Stimulated activated CD8-positive, alpha-beta memory T cell treated with anti-CD3 and anti-CD28 coated beads, Interleukin-7, amount 100 ng/mL, for 1 hour (primary cell): ENCODE measurements at places on chromosomes 2 and 18.

DNA sequence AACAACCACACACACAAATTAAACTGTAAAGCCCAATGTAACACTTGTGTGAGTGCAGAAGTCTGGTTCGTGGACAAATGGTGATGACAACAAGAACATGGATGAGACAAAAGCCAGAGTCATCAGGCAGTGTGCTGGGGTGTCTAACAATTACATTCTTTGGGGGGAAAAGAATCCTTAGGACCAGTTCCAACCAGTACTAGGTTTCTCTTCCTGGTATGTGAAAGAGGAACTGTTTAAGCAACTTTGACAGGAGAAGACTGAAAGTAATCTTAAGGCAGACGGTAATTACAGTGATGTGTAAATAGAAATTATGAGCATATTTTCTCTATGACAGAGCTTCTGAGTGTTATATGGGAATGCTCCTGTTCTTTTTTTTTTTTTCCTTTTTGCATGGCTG lies 133.4 kb downstream of the AFF3 start:
- no peak for DNase-seq

- DNase-seq, result no peak
Measured at GRCh38 chr2:46891956-46892553, 23.6 kb downstream of the MCFD2 start.

DNA sequence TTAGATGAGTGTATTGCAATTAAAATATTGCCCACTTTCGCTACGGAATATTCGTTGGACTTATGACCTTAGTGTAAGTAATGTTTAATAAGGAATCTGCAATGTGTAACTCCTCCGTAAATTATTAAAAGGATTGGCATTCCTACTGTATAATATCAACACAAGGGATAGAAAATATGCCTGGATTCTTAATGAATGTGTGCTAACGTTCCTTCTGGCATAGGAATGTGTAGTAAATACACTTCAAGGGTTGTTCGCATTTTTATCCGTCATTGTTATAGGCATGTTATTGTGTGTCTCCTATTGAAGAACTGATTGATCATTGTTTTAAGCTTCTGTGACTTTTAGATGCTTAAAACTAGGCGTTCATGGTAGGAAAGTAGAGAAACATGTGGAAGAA lies 134.5 kb downstream of the NEDD4L start:
- DNase-seq, result no peak

DNA sequence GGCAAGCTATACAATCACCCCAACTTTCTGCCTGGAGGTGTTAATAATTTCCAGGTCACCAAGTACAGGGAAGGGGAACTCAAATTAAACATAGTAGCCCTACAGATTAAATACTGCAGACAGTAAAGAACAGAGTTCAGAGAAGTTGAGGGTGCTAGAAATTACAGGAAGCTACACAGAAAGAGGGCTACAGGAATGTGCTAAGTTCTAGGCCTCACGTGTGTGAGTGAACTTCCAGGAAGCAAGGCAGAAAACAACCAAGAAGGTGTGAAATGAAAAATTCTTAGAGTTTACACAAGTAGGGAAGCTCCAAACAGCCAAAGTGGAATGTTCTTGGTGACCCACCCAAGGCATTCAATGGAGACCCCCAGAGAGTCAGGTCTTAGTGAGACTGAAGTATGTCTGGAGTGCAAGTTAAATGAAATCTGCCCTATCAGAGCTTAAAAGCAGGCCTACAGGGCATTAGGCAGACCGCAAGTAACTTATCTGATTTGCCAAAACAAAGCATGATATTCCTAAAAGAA lies 58.1 kb upstream of the RNU4ATAC start:
- DNase-seq, result no peak

GRCh38 chr2:174350018-174350417 lies 15.3 kb downstream of the SP9 start:
- DNase-seq, result no peak

DNA sequence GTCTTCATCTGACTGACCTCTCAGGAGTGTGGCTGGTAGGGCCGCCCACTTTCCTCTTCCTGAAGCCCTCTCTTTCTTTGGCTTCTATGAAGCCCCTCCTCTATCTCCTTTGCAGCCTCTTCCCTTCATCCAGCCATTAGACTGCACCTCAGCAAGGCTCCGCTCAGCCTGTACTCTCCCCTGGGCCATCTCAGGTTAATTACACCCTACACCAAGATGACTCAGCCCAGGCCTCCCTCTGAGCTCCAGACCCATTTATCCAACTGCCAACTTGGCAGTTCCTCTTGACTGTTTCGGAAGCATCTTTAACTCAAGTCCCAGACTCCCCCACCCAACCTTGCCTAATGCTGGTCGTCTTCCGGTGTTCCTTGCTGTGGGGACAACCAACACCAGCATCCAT lies 5.8 kb upstream of the WNT6 start:
- DNase-seq, result no peak

GRCh38 chr2:25960920-25961319 lies 21.4 kb downstream of the KIF3C start:
- no peak for DNase-seq

GRCh38 chr2:121665504-121665903 lies 16.2 kb upstream of the CLASP1 start:
- DNase-seq, result no peak

DNA sequence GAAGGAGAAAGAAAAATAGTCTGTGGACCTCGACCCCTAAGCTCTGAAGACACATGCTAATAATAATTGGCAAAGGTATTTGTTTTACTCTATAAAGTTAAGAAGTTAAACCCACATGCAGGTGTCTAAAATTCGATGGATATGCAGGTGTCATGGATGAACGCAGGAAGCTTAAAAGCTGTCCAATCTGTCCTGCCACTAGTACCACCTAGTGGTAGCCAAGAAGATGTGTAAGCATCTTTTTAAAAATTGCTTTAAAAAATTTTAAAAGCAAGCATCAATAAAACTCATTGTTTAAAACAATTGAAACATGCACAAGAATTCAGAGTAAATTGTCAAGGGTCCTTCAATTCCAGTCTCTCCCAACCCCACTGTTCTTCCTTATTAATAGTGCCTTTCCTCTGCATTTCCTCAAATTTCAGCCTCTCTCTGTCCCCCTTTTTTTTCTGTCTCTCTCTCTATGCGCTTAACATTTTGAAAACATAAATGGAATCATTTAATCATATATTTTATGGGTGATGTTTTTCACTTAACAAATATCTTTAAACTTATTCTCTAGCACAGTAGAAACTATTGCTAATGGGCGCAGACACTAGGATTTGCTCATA lies 30.6 kb upstream of the PPP3R1 start:
- DNase-seq, result no peak

GRCh38 chr2:95023222-95023597 lies 2.3 kb upstream of the MAL start:
- no peak for DNase-seq

- no peak for DNase-seq
Measured at GRCh38 chr2:72126186-72127100, 21.2 kb downstream of the CYP26B1 start.

- DNase-seq, result no peak
Measured at GRCh38 chr2:170375192-170375591, 197.2 kb downstream of the MYO3B start.

- no peak for DNase-seq
Measured at GRCh38 chr2:131493199-131493968, 1.2 kb upstream of the MZT2A start.

GRCh38 chr2:8522687-8523086 lies 159.2 kb upstream of the ID2 start:
- DNase-seq, result no peak

DNA sequence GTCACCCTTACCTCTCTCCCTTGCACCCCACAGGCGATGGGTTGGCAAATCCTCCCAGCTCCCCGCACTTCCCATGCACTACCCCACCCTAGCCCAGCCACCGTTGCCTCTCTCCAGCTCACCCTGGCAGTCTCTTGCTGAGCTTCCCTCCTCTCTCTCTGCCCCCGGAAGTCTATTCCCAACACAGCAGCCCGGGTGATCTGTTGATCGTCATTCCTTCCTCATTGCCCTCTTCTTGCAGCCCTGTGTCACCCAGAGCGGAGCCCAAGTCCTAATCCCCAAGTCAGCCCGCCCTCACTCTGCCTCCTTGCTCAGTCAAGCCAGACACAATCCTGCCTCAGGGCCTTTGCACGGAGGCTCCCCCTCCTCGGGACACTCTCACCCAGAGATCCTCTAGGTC lies 55.2 kb downstream of the CIB4 start:
- DNase-seq, result no peak

- no peak for DNase-seq
Measured at GRCh38 chr2:203177361-203177760, 61.5 kb upstream of the CYP20A1 start.

DNA sequence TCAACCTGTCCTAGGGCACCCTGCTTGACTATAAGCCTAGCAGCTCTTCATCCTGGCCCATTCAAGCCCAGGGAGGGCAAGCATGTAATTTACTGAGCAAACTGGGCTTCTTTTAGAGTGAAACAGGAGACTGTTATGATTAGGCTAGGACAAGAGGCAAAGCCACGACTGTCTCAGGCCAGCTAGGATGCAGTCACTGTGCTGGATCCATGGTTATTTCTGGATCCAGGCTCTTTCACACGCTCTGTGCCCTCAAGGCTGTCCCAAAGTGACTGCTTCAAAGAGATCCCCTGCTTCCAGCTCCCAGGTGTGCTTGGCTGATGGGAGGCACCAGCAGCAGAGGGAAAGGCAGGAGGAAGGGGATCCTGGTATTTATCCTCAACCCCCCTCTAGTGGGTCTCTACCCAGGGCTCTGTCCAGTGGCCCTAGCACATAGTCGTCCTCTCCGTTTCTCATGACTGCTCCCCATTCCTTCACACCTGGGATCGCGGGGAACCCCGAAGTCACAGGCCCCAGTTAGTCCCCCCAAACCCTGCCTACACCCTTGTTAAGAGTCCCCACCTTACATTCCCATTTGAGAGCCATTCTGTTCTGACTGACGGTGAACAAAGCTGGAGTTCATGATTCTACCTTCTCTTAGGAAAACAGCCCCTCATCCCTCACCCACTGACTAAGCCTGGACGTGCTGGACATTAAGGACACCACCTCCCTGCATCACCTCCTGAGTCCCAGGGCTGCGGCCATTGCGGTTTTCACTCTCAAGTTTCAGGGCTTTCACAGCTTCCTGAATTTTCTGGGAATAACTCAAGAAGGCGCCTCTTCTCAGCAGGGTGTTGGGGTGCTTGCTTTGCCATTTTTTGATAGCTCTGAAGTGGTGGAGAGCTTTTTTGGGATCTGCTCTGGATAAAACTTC lies 63.2 kb downstream of the POLR1A start:
- no peak for DNase-seq

- DNase-seq, result no peak
Measured at GRCh38 chr2:198753101-198753500, 704.6 kb downstream of the SATB2 start.

DNA sequence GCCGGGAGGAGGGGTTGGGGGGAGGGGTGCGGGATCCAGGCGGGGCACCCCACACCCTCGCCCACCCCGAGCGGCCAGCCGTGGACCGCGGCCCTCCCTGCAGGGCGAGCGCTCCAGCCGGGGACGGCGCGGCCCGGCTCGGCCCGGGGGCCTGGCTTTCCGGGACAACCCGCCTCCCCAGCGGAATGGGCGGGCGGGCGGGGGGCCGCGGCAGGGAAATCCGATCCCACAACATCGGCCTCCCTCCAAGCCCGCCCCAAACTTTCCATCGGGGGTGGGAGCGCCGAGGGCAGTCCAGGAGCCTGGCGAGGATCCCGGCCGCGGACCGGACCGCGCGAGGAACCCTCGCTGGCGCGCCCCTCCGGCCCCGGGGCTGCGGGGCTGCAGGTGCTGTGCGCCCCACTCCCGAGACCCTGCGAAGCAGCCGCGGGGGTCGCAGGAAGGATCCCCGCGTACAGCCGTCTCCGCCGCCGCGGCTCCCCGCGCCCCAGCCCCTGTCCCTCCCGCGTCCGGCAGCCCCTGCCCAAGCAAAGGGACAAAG lies 529 bp downstream of the SEMA4C start:
- DNase-seq, result no peak

DNA sequence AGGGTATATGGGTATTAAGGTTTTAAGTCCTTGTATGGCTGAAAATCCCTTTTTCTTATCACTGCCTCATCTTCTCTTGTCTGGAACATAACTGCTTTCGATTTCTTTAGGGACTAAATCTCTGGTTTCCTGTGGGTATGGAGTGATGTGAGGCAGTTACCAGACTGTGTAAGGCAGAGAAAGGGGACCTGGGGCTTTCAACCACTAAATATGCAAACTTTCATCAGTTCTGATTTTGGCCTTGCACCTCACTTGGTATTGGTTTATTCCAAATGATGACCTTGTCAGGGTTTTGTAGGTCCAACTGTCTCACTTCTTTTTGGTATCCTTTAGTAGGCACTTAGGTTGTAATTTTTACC lies 9.3 kb downstream of the MAP4K4 start:
- no peak for DNase-seq

DNA sequence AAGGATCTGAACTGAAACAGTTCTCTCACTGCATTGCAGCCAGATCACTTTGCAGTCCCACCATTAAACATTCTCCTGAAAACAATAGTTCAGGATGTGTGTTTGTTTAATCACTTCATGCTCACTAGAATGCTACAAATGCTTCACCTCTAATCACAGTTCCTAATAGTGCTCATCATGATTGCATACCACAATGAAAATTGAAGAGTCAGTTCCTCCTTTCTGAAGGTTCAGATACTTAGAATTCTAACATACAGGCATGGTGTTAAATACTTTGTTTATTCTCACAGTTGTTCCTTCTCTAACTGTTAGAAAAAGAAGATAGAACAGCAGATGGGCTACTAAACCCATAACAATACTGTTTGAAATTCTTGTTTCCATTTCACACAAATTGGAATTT lies 622.3 kb upstream of the ACVR2A start:
- DNase-seq, result no peak

- DNase-seq, result no peak
Measured at GRCh38 chr2:126656431-126657147, 631 bp downstream of the GYPC start.
